ENCODE measurements at places on chromosomes 1 and 21.

DNA sequence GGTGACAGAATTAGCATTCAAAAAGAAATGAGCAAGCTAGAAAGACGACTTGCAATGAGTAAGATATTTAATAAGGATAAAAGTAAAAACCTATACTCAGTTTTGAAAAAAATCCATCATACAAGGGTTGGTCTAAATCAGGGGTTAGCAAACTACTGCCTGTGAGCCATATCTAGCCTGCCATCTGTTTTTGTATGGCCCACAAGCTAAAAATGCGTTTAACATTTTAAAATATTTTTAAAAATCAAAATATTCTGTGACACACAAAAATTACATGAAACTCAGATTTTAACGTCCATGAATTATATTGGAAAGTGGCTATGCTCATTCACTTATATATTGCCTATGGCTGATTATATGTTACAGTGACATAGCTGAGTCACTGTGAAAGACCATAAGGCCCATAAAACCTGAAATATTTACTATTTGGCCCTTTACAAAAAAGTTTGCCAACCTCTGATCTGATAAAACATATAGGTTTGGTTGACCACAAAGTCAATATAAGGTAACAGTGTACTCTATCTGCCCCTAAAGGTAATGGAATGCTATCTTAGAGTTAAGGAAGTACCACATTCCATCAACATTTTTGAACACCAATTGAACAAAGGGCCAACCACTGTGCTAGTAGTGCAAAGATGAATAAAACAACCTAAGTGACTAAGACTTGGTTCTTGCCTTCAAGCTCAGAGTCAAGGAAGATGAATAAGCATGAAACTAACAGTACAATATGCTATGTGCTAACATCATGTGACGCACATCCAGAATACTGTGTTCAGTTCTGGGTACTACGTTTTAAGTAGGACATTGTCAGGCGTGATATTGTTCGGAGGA, 3.2 kb downstream of the IFT25 start:
- no peak for DNase-seq

- DNase-seq: no peak
These were observed 22.4 kb upstream of the INTS3 start for GRCh38 chr1:153705484-153705883.

- no peak for DNase-seq
These were observed 46.3 kb downstream of the GPA33 start for GRCh38 chr1:167043752-167044488.

- no peak for DNase-seq
These were observed 643.5 kb downstream of the AJAP1 start for GRCh38 chr1:5297886-5298239.

DNA sequence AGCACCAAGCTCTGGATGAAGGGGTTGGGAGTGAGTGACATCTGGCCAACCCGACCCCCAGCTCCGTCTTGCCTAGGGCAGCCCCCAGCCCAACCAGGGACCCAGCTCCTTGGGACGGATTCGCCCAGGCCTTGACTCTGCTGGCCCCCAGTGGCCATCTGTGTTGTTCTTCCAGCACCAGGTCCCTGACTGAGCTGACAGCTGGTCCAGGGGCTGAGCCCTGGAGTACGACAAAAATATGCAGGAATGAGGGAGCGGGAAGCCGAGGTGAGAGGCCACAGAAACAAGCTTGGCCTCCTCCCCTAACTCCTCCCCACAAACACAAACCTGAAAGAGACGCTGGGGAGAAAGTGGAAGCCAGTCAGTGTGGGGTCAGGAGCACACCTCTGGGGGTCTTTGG, 55.0 kb upstream of the PAX7 start:
- peak; percentile 61 for DNase-seq

DNA sequence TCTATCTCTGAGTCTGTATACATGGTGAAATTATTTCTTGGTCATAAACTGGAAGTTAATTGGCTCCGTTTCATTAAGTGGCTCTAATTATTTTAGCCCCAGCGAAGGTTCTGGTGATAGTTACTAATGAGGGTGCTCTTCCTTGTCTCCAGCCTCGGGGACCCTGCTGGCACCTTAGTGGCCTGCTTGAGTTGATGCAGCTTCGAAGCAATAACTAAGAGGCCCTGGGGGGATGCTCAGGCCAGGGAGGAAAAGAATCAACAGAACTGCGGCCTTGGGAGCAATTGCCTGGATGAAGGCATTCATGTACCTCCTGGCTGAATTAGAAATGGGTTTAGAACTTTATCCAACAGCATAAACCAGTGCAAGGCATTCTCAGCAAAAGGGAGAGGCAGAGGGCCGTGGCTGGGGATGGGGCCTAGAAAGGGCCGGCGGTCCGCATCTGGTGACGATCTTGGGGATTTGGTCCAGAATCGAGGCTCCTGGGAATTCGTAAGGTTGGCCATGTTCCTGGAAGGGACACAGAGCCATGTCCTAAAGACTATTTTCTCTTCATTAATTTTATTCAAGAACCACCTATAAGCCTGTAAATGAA, 100.0 kb upstream of the AJAP1 start:
- DNase-seq: no peak

DNA sequence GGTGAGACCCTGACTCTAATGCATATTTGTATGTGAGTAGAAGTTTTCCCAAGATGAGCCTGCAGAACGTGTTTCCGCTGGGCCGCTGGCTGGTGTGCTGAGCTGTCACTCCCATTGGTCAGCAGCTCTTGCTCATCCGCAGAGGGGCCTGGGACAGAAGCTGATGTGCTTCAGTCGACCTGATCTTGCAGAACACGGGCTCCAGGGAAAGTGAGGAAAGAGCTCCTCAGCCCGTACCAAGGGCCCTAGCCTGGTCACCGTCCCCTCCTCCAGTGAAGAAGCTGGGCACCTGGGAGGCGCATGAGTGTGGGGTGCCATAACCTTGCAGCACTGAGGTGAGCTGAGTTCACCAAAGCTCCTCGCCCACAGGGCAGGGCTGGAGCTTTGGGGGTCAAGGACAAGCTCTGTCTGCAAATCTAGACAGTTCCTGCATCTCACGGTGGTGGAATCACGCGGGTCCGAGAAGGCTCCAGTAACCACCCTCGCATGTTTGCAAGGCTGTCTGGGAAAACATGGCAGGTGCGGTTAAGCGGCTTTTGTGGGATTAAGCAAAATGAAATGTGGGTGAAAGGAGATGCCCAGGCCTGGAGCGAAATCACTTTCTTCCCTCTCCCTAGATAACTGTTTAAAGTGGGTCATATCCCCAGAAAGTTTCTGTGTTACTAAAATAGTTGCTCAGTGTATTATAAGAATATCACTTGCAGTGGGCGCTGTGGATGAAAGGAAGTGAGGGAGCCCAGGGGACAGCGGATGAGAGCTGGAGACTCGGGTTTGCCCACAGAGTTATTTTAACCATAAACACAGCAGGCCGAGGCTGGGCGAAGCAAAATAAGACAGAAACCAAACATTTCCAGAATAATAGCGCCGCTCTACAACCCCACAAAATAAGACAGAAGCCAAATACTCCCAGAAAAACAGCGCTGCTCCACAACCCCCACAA, 33.1 kb upstream of the LRRC3 start:
- no peak for DNase-seq

DNA sequence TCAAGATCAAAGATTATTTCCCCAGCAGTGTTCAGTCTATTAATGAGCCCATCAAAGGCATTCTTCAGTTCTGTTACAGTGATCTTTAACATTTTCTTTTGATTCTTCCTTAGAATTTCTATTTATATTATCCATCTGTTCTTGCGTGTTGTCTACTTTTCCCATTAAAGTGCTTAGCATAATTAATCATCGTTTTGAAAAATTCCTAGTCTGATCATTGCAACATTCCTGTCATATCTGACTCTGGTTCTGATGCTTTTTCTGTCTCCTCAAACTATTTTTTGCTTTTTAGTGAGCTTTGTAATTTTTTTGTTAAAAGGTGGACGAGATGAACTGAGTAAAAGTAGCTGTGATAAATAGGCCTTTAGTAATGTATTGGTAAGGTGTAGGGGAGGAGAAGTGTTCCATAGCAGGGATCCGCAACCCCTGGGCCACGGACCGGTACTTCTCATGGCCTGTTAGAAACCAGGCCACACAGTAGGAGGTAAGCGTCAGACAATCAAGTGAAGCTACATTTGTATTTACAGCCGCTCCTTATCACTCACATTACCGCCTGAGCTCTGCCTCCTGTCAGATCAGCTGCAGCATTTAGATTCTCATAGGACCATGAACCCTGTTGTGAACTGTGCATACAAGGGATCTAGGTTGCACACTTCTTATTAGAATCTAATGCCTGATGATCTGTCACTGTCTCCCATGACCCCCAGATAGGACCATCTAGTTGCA, 163.3 kb downstream of the PIK3R3 start:
- no peak for DNase-seq

GRCh38 chr1:8122160-8122476, 96.0 kb upstream of the ERRFI1 start:
- DNase-seq: peak; percentile 33

GRCh38 chr1:5818755-5819154, 173.5 kb downstream of the NPHP4 start:
- no peak for DNase-seq

GRCh38 chr1:9120312-9120958, 8.5 kb downstream of the GPR157 start:
- no peak for DNase-seq

DNA sequence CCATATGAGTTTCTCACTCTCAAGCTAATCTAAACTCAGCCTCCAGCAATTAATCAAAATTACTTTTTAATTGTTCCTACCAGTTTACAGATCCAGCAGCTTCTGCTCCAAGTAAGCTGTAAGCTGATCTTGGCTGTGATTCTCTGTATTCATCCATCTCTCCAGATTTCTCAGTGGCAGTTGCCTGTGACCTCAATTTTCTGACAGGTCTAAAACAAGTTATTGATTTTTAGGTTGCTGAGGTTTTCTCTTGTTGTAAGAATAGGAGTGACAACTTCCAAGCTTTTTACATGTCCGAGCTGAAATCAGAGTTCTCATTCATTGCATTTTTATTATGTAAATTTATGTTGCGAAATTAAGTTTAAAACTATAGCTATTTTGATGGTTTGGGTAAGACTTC, 1044.4 kb downstream of the PLA2G4A start:
- DNase-seq: no peak

- no peak for DNase-seq
These were observed 376.3 kb upstream of the CAMK1G start for GRCh38 chr1:209207126-209207700.

DNA sequence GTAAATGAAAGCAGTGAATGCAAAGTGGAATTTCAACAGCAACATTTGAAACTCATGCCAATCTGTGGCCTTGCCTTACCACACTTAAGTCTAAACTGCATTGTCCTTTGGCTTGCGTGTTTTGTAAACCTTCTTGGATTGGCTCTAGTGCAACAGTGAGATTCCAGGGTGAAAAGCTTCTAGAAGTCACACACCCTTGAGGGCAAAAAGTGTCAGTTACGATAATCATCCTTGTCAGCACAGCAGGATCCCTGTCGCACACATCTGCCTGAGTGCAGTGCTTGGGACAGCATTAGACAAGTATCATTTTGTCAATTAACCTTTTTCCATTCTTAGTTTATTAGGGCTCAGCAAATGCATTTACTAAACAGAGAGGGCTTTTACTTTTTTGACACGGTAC, 243.4 kb upstream of the PTBP2 start:
- no peak for DNase-seq

DNA sequence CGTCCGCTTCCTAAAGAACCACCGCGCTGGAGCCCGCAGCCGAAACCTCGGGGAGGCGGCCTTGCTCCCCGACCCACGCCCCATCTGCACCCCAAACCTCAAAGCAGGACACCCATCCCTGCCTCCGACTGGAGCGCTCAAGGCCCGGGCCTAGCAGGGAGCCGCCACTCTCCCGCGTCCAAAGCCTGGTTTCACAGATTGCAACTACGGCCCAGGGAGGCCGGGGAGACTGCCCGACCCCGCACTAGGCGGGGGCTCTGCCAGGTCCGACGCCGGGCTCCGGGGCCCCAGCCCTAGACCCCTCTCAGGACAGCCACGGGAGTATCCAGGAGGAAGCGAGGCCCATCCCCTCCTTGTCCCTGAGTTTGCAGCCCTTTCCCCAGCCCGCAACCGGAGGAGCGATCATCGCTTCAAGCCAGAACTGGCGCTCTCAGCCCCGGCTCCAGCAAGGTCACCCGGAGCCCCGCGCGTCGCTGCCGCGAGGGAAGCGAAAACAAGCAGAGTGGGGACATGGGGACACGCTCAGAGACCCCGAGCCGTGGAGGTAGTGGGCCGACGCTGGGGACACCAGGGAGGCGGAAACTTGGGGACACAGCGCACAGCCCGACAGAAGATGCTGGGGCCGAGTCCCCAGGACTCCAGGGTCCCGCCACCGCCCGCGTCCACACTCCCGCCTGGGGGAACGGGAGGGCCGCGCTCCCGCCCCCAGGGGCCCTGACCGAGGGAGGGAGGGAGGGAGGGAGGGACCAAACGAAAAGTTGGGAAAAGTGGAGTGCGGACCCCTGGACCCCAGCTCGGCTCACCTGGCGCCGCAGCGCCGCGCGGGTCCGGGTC, 433 bp downstream of the TMEM200B start:
- DNase-seq: peak; percentile 72

DNA sequence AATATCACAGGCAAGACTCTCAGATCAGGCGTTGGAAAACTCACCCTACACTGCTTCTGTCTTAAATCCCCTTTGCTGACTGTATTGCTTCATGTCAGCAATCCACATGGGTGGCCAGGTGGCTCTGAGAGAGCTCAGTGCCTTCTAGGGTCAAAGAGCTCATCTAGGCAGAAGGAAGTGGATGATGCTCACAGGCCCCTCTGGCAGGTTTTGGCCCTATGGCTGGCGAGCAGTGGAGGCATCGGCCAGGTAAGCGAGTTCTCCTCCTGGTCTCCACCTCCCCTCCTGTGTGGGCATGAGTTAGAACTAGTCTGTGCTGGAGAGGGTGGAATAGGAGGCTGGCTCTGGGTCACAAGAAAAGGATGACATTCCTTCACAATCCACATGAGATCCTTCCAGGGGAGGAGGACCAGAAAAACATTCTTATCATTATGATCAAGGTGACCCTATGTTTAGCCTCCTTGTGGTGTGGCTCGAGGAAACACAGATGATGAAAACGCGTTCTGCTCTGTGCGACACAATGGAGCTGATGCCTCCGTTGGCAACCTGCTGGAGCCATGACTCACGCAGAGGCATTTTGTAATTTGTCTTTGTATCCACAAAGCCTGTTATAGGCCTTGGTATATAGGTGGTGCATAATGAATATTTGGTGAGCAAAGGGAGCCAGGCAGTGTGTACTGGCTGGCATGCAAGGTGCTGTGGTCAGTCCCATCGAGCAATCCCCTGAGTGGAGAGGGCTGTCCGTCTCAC, 264.6 kb upstream of the RAB4A start:
- DNase-seq: no peak

DNA sequence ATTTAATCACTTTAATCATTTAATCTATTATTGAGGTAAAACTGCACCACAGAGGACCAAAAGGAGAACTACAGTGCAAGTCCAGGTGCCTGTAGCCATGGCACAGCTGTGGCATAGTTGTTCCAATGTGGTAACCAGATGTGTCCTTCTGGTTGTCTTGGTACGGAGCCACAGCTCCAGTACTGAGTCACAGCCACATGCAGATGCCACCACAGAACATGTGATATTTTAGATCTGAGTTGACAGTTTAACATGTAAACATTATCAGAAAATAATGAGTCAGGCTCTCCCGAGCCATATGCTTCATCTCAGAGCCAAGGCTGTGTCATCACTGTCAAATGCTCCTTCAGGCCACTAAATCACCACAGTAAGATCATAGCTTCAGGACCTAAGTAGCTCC, 56.4 kb upstream of the RGS7 start:
- peak; percentile 68 for DNase-seq

Data from hepatic stellate cell (primary cell).